Stimulated activated CD8-positive, alpha-beta memory T cell treated with anti-CD3 and anti-CD28 coated beads, Interleukin-4, amount 100 ng/mL, for 24 hours (primary cell): ENCODE measurements at places on chromosomes 3 and 15.

GRCh38 chr3:177179281-177180067 lies 17.8 kb downstream of the TBL1XR1 start:
- DNase-seq, result no peak

DNA sequence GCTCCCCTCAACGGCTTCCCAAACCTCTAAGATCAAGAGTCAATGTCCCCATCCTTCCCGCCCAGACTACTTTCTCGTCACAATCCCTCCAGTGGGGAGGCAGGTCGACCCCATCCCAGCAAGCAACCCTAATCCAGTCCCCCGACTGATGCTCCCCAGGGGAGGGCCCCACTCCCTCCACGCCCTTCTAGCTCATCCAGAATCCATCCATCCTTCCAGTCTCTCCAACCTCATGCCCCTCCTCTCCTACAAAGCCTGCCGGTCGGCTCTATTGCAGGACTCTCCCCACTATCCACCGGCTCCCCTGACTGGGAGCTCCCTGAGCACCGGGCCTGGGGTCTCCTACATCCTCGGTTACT lies 1.3 kb downstream of the ADAMTS7 start:
- no peak for DNase-seq

GRCh38 chr15:41377978-41378377 lies 24.3 kb downstream of the NDUFAF1 start:
- no peak for DNase-seq

DNA sequence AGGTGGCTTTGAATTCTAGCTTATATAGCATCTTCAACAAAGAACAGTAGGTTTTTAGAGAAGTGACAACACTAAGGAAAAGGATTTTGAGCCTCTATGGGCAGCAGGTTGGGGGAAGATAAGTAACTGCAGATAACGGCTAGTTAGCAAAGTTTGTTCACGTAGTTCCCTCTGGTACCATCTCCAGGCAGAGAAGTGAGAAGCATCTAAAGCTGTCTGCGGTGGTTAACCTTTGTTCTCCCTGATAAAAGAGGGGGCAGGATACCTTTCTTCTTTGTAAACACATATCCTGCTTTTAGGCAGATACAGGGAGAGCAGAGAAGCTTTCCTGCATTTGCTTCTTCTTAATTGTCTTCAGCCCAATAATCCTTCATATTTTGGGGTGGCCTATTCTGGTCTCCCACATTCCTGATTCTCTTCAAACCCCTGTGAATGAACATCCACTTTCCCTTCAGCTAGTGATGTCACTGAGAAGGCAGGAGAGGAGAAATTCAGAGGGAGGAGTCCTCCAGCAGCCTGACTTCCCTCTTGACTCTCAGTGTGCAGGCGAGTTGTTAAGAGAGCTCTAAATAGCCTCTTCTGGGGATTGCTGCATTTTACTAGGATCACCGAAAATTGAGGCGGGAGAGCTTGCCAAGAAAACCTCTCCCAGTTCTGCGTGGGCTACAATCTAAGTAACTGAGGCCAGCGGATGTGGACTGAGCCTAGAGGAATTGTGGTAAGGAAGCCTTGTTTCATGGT lies 393.7 kb upstream of the C2CD4B start:
- DNase-seq, result no peak

GRCh38 chr3:100836661-100837060 lies 127.4 kb downstream of the TFG start:
- DNase-seq, result no peak

DNA sequence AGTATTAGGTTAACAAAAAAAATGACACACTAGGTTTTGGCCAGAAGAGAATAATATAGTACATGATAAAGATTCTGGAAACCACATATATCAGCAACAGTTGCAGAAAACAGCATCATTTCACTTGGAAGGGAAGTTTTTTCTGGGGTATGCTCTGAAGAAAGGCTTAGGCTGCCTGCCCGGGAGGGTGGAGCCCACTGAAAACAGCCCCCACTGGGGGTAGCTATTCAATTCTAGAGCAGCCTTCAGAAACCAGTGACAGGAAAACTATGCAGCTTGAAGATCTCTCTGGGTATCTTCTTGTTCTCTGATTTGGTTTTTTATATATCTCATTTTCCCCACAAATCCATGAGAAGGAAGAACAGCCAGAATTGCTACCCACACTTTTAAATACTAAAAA lies 43.2 kb downstream of the ZMAT3 start:
- no peak for DNase-seq

GRCh38 chr3:166195808-166196207 lies 358.6 kb upstream of the BCHE start:
- DNase-seq, result no peak

GRCh38 chr3:70832834-70833205 lies 520.4 kb upstream of the MDFIC2 start:
- no peak for DNase-seq

DNA sequence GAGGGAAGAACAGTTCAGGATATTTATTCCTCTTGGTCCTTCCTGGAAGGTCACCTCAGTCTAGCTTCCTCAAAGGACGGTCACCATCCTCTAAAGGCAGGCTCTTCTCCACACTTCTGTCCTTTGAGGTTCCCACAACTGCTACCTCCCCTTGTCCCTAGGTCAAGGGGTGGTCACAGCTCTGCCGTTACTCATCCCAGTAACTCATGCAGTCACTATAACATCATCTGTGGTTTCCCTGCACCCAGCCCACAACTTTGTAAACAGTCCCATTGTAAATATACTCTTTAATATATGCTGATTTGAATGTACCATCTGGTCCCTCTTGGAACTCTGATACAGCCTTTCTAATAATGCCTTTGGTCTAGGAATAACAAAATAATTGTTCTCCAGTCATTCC lies 887.4 kb downstream of the FHIT start:
- no peak for DNase-seq

- no peak for DNase-seq
Measured at GRCh38 chr15:83444936-83445335, 2.2 kb upstream of the SH3GL3 start.

DNA sequence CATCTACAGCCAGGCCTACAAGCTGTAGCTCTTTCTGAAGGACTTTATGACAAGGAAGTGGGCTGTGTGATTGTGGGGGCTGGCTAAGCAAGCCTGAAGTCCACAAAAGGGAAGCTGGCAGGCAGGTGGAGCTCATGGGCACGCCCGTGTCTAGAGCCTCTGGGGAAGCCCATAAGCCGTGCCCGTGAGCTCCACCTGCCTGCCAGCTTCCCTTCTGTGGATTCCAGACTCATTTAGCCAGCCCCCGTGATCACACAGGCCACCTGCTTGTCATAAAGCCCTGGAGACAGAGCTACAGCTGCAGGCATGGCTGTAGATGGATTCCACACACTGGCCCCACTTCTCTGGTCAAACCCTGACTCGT lies 15.2 kb downstream of the EFCC1 start:
- no peak for DNase-seq

GRCh38 chr3:34634939-34635338 lies 836.5 kb downstream of the PDCD6IP start:
- DNase-seq, result no peak

DNA sequence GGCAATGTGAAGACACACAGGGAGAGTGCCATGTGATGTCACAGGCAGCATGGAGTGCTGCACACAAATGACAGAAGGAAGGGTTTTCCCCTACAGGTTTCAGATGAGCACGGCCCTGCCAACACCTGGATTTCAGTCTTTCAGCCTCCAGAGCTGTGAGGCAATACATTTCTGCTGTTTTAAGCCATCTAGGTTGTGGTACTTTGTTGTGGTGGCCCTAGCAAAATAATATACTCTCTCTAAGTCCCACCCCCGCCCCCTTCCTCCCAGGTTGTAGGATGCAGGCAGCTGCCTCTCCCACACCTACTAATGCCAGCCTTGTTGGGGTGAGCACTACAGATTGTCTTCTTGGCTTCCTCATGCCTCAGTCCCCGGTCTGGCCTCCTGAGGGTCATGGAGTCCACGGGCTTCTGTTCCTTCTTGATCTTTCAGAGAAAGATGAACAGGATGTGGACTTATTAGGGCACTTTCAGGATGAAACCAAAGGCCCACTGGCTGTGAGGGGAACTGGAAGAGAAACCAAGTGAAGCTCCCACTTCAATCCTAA lies 180.0 kb downstream of the CD47 start:
- DNase-seq, result no peak

DNA sequence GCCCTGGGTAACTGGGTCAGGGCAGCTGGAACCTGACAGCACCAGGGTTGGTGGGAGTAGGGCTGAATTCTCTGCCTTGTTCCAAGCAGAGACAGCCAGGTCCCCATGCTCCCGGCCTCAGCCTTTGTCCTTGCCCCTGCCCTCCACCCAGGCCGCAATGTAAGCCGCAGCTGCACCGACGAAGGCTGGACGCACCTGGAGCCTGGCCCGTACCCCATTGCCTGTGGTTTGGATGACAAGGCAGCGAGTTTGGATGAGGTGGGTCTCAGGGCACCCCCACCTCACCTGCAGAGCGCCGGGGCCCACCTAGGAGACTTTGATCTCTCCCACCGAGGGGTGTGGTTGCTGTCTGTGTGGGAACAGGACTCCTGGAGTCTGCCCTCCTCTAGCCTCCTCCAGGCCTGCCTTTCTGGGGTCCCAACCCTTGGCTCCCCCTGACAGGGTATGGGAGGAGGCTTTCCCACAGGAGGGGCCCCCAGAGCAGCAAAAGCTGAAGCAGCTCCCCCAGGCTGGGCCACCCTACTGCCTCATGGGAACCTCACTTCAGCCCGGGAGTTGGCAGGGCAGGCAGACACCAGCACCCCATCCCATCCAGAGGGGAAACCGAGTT lies 23.4 kb downstream of the VIPR1 start:
- no peak for DNase-seq

DNA sequence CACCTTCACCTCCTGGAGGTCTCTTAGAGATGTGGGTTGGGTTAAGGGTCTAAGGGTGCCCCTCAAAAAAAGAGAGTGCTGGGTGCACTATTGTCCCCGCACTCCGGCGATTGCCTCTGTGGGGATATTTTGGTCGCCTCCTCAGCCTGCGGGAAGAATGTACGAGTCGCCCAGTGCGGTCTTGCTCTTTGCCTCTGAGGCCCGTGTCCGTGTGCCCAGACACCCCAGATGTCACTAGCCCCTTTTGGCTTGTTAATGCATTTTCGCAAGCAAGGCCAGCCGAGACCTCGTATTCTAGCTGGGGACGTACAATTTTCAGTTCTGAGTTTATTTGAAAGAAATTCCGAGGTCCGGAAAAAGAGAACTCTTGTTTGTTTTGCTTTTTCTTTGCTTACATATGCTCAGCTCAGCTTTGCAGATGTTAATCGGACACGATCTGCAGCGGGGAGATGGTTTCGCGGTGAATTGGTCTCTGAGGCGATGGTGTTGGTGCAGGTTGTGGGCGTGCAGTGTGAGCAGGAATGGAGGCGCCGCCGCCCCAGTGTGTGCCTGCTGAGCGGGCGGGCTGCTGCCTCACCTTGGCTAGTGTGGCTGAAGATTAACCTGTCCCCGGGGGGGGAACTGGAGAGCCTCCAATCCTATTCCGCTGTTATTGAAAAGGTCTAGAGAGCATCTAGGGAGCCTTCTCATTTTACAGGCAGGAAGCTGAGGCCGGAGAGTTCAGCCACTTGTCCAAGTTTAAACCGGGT lies 1.4 kb downstream of the ST6GAL1 start:
- DNase-seq, result peak; percentile 70

DNA sequence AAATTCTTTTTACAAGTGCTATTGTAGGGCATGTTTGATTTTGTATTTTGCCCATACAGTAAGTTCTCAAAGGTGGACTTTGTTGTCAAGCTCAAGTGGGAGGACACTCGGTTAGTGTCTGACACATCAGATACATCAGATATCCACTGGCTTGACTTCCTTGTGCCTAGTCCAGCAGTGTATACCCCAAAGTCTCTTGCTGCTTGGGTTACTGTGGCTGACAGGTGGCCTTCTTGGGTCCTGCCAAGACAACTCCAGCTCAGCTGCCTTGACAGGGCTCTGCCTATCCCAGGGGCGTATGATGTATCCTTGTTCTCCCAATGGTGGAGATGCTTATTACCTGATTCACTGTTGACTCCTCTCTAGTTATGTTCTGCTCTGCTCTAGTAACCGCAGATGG lies 214.9 kb downstream of the CBLB start:
- DNase-seq, result no peak

GRCh38 chr15:50857763-50858162 lies 50.7 kb upstream of the AP4E1 start:
- DNase-seq, result no peak

- DNase-seq, result peak; percentile 14
Measured at GRCh38 chr3:14633819-14634424, 17.6 kb upstream of the CCDC174 start.

- DNase-seq, result no peak
Measured at GRCh38 chr15:82871358-82871757, 61.9 kb downstream of the WHAMM start.

DNA sequence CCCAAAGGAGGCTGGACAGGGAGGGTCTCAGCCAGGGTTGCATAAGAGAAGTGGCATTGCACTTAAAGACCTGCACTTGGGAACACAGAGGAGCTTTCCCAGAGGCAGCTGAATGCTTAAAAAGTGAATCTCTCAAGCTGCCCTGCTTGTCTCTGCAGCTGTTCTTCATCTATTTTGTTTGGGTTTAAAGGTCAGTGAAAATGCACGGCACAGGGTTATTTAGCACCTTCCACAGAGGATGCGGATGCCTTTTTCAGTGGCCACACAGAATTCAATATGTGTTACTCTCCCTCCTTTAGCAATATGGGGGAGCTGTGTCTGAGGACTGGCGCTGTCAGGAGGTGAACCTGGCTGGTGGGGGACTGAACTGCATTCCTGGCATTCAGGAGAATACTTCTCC lies 22.7 kb upstream of the CTNNB1 start:
- DNase-seq, result no peak

GRCh38 chr3:12255393-12255792 lies 33.5 kb upstream of the PPARG start:
- no peak for DNase-seq

DNA sequence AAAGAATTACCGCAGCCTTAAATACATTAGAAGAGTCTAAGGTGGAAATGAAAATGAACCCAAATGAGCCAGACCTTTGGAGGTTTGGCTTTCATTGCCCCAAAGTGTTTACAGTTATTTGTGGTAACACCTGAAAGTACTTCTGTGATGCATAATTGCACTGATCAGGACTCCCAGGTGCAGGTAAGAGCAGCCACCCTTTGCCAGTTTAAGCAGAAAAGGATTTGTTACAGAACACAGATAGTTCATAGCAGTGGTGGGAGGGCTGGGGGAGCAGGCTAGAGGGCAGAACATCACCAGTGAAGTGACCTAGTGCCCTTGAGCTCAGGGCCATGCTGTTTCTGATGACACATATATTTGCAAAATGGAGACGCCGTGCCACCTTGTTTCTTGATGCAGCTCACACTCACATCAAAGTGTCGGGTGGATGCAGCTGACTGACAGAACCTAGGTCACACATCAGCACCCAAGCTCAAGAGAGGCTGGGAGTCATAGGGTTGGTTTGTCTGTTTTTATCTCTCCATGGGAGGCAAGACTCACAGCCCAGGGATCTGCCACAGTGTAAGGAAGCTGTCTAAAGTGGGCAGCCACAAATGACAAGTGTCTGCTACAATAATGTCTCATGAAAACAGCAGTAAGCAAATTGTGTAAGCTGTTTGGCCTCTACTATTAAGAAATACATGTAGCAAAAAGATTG lies 49.1 kb downstream of the NEK11 start:
- no peak for DNase-seq
